Stimulated activated CD8-positive, alpha-beta memory T cell treated with anti-CD3 and anti-CD28 coated beads, Interleukin-2, amount 100 ng/mL, for 48 hours (primary cell): ENCODE measurements at places on chromosomes 1 and 21.

DNA sequence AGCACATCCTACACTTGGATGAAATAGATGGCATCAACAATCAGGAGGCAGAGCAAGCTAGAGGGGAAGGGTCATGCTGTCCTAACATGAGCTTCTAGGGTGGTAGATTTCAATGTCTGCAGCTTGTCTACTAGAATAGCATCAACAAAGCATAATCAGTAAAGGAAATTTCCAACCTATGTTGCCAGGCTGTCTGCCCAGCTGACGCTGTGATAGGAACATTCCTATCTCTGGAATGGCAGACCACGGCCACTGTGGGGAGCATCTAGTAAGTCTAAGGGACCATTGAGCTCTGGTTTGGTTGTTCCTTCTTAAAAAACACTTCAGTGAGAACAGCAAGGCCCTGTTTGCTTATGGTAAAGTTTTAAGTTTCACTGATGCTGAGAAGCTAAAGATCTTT is 206.8 kb downstream of the PAPPA2 start:
- DNase-seq: no peak

GRCh38 chr1:93014168-93014567 is 52.9 kb upstream of the DIPK1A start:
- DNase-seq: no peak

- DNase-seq: no peak
Observed at GRCh38 chr1:227869279-227869842, 53.9 kb downstream of the PRSS38 start.

GRCh38 chr1:169115891-169116585 is 9.5 kb downstream of the ATP1B1 start:
- no peak for DNase-seq

GRCh38 chr1:12436817-12437599 is 181.0 kb downstream of the DHRS3 start:
- no peak for DNase-seq

DNA sequence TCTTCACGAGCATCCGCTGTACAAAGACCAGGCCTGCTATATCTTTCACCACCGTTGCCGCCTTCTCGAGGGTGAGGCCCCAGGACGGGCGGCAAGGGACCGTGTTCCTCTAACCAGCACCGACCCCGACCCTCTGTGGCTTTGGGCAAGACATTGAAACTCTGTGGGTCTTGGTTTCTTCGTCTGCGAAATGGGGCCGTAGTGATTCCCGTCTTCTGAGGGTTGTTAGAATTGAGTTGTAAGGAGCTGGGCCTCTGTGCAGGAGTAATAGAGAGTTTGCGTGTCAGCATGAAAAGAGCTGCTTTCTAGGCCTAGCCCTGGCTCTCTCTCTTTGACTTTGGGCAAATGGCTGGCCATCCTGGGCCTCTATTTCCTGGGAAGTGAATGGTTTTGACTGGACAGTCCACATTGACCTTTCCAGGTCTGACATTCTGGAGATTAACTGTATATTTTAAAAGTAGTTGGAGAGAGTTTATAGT is 591 bp downstream of the MRPL37 start:
- no peak for DNase-seq

DNA sequence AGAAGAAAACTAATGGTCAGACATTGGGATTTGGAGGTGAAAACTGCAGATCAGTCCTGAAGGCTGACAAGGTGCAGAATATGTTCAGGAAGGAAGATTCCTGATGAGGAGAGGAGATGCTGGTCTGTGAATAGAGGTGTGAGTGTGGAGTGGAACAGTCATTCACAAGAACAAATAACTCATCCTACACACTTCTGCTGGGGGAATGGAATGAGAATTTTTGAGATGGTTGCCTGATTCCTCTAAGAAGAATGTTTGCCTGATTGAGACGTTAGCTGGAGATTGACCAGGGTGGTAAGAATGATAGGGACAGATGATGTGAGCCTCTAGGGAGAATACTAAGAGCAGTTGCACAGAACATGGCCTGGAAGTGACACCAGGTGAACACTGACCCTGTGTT is 4.1 kb downstream of the S100A7 start:
- DNase-seq: no peak

GRCh38 chr1:89863165-89863830 is 42.5 kb downstream of the LRRC8D start:
- DNase-seq: no peak

DNA sequence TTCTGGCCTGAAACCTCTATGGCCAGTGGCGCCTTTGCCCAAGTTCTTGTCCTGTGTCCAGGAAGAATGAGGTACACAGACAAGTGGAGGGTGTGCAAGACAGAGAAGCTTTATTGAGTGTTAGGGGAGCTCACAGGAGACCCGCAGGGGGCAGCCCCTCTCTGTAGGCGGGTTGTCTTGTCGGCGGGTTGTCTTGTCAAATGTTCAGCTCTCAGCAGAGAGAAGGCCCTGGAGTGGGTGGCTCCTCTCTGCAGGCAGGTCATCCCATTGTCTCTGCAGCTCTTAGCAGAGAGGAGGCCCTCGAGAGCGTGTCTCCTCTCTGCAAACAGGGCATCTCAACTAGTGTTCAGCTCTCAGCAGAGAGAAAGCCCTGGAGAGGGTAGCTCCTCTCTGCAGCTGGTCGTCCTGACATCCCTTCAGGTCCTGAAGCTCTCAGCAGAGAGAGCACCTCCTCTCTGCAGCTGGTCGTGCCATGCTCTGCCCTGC is 11.0 kb downstream of the COL6A2 start:
- DNase-seq: no peak

DNA sequence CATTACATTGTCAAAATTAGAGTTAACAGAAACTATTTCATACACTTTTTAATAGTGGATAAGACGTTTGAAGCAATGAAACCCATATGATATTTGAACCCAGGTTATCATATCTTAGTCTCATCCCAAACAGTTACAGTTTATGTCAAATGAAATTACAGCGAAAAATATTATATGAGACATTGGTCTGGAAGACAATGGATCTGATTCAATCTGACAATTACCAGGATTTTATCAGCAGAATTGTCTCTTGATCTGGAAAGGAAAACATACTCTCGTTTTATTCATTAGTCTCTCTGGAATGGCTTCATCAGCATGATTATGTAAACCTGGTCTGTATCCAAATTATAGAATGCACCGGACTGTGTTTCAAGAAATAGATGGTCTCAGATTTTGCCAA is 818.6 kb downstream of the NCAM2 start:
- no peak for DNase-seq

GRCh38 chr1:196557797-196558196 is 50.4 kb downstream of the KCNT2 start:
- no peak for DNase-seq

DNA sequence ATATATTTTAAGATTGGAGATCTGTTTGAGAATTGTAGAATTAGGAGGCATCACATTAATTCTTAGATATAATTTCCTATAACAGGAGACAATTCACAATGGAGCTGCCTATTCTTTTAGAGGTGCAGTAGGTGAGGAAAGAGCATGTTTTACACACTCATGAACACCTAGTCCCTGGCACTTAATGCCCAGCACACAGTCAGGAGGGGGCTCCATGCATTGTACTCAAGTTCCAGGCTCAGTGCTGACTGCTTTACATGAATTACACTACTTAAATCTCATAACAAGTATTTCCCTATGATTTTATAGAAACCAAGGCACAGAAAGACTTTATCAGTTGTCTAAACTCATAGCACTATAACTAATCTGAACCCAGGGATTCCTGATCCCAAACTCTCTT is 360 bp upstream of the GBP3 start:
- DNase-seq: no peak

- DNase-seq: no peak
Observed at GRCh38 chr1:76419603-76420002, 345.1 kb downstream of the ST6GALNAC3 start.

GRCh38 chr1:207361889-207362288 is 40.4 kb downstream of the CD55 start:
- DNase-seq: no peak

- DNase-seq: no peak
Observed at GRCh38 chr1:41359211-41360073, 1.8 kb upstream of the FOXO6 start.

DNA sequence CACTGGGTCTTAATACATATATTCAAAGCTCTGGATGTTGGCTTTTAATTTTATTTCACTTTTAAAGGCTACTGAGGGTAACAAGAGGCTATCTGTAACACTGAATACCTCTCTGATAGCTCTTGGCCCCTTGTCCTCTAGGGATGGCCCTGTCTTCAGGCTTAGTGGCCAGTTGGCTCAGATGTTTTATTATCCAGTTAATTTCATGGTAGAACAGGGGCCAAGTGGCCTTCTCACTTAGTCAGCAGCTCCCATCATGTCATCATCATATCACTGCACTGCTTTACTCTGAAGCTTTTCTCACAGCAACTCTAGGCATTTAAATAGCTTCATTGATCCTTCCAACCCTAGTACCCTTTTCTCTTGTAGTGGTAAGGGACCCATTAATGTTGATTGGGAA is 40.2 kb upstream of the MACF1 start:
- no peak for DNase-seq

DNA sequence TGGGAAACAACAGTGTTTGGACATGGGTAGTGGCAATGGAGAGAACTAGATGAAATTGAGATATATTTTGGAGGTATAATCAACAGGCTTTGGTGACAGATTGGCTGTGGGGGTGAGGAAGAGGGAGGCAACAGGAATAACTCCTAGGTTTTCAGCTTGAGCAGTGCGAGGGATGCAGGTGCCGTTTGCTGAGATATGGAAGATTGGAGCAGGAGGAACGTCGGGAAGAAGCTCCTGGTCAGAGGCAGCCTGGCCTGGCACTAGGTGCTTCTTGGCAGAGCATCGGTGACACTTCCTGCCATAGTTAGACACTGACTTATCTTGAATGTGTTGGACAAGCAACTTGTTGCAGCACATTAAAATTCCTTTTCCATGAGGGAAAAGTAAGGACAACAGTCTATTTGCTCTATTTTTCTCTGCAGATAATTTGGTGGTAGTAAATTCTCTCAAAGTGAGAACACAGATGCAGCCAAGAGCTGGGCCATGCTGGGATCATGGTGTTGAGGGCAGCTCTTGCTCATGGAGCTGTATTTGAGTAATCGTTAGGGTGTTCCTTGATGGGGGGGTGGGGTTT is 21.5 kb upstream of the MYSM1 start:
- no peak for DNase-seq

DNA sequence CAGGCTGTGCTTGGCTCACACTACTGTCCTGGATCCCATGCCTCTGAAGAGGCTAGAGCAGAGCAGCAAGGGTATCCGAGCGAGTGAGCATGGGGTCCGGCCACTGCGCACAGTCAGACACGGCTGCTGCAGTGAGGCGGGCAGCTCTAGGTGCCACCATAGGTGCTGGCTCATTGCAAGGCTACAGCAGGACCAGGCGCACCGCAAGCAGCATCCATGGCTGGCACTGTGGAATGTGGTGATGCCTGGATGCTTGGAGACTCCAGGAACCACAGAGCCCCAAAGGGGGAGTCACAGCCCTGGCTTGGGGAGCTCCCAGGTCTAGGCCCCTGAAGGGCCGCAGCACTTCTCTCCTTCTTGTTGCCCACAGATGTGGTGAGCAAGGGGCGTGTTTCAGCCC is 47.2 kb downstream of the ATP6V1G3 start:
- DNase-seq: no peak

- DNase-seq: no peak
Observed at GRCh38 chr1:14739082-14739832, 140.8 kb downstream of the KAZN start.

- DNase-seq: no peak
Observed at GRCh38 chr1:85259912-85260274, 431 bp upstream of the C1orf52 start.

DNA sequence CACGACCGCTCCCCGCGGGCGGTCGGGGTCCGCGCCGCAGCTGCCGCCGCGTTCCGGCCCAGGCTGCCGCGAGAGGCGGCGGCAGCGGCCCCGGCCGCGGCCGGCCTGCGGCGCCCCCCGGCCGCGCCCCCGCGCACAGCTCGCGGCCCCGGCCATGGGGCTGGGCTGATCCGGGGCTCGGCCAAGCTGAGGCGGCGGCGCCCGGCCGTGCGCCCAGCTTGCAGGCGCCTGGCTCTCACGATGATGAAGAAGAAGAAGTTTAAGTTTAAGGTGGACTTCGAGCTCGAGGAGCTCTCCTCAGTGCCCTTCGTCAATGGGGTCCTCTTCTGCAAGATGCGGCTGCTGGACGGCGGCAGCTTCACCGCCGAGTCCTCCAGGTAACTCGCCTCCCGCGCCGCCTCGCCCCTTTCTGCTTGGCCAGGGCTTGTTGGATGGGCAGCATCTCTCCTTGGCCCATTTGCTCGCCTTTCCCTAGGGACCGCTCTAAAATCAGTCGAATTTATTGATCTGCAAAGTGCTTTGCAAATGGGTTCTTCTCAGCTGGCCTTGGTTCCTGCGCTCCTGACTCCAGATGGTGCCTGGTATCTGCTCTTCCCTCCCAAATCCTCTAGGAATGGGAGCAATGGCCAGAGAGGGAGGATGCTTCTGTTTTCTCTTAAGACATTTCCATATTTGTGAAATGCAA is 431 bp downstream of the EEIG2 start:
- no peak for DNase-seq
